ENCODE measurements at places on chromosomes 3 and 15.

DNA sequence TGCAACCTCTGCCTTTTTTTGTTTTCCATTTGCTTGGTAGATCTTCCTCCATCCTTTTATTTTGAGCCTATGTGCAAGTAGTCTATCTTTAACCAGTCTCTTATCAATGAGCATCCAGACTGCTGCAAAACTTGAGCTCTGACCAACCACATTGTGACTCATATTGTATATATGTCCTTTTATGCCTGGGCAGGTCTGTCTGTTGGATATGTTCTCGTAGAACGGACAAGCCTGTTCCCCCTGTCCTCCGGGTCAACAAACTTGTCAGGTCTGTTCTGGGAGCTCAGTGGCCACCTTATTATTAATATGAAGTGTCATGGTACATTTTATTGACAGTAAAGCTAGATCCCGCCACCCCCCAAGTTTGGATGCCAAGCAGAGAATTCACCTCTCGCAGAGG, 252.9 kb upstream of the ST8SIA2 start:
- no peak for DNase-seq

- no peak for DNase-seq
Measured at GRCh38 chr15:96200357-96200967, 130.0 kb upstream of the NR2F2 start.

- no peak for DNase-seq
Measured at GRCh38 chr15:44468709-44469385, 41.4 kb downstream of the CTDSPL2 start.

DNA sequence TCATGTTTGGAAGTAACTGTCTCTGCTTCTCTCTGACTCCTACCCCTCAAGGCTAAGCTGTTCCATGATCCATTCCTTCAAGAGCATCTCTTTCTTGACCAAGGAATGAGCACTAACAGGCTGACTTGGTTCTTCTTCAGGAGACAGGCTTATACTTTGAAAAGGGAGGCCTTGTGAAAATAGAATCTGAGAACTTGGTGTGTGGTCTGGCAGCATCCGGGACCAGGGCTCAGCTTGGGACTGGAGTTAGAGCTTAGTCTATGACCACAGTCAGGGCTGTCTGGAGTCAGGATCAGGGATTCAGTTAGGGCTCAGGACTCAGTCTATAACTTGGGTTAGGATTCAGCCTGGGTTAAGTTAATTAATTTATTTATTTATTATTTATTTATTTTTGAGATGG, 44.9 kb upstream of the SLC6A6 start:
- no peak for DNase-seq

DNA sequence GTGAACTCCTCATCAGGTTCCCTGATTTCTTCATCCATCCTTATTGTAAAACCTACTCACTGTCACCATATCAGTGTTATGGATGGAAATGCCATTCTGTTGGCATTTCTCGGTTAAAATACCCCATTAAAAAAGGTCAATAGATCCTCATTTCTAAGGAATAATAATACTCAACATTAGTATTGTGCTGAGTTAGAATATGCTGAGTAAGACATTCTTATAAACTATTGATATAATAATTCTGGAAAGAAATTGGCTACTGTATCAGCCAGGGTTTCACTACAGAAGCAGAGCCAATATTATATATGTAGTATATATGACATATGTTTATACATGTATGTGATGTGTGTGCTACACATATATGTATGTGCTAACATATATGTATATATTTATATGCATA, 95.4 kb upstream of the KCNH8 start:
- no peak for DNase-seq

DNA sequence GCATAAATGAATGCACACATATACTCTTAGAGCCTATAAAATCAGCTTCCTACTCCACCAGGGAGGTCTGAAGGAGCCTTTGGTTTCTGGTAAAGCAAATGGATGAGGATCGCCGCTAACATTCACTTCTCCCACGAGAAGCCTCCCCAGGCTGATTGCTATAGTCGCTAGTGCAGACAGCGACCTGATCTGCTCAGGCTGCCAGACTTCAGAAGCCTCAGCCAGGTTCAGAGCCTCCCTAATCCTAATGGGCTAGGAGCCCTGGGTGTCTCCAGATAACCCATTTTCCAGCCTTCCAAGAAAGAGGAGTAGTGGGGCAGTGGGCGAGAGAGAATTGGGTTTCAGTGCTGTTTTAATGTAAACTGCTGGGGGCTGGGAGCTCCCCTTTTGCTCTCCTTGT, 35.4 kb downstream of the TPM1 start:
- no peak for DNase-seq

GRCh38 chr15:63018639-63019038, 23.9 kb upstream of the TPM1 start:
- no peak for DNase-seq

- DNase-seq: no peak
Measured at GRCh38 chr3:196706731-196707130, 5.3 kb downstream of the CEP19 start.

DNA sequence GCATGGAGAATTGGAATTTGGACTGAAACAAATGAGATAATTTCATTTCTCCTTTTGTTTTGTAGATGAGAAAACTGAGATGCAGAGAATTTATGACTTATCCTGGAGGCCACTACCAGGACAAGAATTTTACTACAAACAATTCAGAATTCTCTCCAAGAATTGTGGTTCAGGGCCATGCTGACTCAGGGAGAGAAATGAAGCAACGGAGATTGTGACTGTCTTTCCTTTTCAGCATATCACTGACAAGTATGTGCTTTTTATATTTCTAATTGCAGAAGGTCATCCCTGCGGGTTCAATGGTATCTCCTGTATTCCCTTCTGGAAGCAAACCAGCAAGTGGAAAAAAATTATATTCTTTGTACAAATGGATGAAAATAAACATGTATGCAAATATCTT, 170.8 kb upstream of the MITF start:
- DNase-seq: no peak

GRCh38 chr15:99474909-99475753, 90.7 kb upstream of the MEF2A start:
- no peak for DNase-seq

GRCh38 chr3:143820466-143821221, 27.6 kb downstream of the SLC9A9 start:
- DNase-seq: no peak

GRCh38 chr15:39140060-39140604, 440.7 kb upstream of the THBS1 start:
- DNase-seq: no peak

- DNase-seq: no peak
Measured at GRCh38 chr15:23467110-23467600, 20.1 kb upstream of the GOLGA6L2 start.

- no peak for DNase-seq
Measured at GRCh38 chr3:93981649-93982048, 1.7 kb downstream of the ARL13B start.

GRCh38 chr3:15714448-15714847, 83.3 kb downstream of the ANKRD28 start:
- no peak for DNase-seq

DNA sequence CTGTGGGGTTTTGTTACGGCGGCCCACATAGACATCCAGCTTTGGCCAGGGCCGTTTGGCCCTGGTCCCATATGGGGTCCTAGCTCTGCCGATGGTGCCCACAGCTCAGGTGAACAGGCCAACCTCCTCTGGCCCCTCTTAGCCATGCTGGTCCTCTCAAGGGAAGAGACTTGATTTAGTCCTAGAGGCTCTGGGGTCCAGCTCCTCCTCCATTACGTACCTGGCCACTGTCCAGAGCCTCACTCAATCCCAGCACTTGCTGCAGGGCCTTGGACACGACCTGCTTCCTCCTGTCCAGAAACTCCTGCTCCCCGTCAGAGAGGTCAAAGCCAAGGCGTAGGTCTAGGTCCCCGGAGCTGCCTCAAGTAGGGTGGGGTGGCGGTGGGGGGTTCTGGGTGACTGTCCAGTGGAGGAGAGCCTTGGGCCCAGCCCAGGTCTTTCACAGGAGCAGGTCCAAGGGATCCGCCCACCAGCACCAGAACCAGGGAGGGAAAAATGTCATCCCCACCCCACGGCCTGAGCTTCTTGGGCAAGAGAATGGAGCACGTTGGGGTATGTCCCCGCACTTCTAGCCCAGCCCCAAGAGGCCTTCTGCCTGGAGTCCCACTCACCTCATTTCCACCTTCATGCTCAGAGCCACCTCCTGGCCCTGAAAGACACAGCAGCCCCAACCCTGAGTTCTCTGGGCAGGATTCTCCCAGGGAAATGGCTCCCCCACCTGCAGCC, 6.8 kb downstream of the PLA2G4F start:
- no peak for DNase-seq

DNA sequence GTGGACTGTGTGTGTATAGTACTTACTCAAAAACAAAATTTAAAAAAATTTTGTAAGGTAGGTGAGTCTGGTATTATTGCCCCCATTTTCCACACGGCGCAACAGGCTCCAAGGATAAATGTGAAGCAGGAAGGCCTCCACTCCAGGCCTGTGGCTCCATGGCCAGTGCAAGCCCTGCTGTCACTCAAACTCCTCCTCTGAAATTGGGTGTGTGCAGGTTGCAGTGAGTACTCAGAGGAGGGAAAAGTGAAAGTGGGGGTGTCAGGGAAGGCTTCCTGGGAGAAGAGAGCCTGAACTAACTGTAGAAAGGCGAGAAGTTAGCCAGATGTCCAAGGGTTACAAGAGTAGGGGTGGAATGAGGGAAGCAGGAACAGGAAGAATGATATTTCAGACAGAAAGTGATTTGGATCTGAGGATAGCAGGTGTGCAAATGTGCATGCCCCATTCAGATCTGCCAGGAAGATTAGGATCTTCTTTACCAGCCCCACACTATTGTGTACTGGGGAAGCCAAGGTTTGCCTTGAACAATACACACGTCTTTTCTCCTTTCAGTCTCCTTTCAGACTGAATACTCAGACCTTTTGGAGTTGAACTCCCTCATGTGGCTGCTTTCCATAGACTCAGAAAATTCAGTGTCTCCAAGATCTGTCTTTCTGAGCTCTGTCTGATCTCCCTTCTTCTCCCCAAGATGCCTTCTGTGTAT, 48.7 kb upstream of the RYK start:
- no peak for DNase-seq

DNA sequence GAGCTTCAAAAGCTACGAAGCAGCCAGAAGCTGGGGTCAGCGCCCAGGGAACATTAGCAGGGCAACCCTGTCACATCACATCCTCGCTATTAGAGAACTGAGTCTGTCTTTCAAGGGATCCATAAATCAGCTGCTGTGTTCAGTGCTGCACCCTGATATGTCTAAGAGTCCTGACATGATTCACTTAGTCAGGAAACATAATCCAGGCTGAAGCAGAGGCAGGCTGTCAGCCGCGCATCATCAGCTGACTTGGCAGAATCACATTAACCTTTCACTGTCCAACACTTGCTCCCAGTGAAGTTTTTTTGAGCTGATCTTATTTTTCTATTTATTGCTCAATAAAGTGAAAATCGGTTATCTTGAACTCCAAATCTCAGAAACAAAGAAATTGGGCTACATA, 23.5 kb downstream of the MYH15 start:
- DNase-seq: no peak

DNA sequence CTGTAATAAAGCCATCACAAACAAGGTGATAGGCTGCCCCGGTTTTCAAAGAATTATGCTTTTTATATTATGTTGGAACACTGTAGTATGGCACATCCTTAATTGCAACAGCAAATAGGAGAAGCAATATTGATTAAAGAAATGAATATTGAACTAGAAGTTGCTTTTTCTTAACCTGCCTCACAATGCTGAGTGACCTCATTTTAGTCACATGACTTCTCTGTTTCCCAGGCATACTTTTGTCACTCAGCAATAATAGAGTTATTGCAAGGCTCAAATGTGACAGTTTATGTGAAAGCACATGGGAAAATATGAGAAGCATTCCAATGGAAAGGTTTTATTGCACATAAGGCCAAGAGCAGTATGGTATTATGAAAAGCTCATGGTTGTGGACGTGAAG, 400.7 kb downstream of the FGF12 start:
- no peak for DNase-seq

DNA sequence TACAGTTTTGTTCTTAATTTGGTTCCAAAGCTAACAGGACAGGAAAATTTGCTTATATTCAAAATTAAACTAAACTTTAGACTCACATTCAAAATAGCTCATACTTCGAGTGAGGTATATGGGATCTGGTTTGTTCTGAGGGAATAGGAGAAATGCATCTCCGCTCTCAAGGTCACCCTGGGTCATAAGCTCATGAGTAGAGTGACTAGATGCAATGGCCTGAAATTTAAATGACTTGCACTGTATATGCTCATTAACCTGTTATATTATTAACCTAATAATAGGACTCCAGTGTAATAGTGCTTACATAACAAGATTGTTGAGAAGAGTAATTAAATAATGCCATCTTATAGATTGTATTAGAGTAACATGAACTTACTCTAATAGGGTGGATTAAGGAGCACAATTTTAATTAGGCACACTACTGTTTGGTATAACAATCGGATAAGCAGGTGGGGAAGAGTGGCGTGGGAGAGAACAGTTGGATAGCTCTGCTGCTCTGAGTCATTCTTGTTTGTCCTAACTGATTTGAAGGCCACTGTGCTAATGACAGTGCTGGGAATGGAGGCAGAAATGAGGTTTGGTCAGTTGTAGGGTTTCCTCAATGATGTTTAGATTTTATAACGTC, 5.2 kb downstream of the NKTR start:
- no peak for DNase-seq

GRCh38 chr15:72227192-72227586, 3.8 kb downstream of the PKM start:
- peak; percentile 28 for DNase-seq

- DNase-seq: no peak
Measured at GRCh38 chr3:106130384-106131198, 261.8 kb upstream of the CBLB start.

DNA sequence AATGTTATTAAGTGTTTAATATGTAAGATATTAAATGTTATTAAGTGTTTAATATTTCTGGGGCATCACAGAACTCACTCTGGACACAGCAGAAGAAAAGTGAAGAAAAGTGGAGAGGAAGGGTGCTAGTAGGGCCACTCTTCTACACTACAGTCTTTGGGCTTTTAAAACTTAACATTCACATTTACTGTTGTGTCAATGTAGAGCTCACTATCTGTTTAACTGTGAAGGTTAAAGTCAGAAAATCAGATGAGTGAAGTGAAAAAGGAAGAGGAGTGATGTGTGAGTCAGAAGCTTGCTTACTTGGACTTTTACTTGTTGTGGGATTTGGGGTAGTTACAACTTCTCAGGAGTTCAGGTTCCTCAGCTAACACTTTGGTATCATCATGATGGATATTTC, 145.3 kb upstream of the DNAJC19 start:
- DNase-seq: no peak

Measured in stimulated activated CD4-positive, alpha-beta T cell treated with anti-CD3 and anti-CD28 coated beads, Interleukin-4, amount 100 ng/mL, for 4 hours (primary cell).